Panc1 (cell line): ENCODE measurements at places on chromosomes 7 and 10. TPM values are rescaled to one million over a fixed set of nuclear protein-coding genes. Genes with fewer than 3 reads are reported as not detected.
A peak's percentile ranks its signal among the peaks of the same experiment; 100 is the strongest.

- H3K4me1 ChIP-seq: no peaks in the 10 kb centered on the region
- H3K4me3 ChIP-seq: no peak overlapping the region
- H3K36me3 ChIP-seq: no peaks in the 10 kb centered on the region
- H3K27me3 ChIP-seq: no peaks in the 10 kb centered on the region
- H3K27ac ChIP-seq: no peak overlapping the region
These were observed 99.6 kb downstream of the STRA8 start for GRCh38 chr7:135333200-135333599.

DNA sequence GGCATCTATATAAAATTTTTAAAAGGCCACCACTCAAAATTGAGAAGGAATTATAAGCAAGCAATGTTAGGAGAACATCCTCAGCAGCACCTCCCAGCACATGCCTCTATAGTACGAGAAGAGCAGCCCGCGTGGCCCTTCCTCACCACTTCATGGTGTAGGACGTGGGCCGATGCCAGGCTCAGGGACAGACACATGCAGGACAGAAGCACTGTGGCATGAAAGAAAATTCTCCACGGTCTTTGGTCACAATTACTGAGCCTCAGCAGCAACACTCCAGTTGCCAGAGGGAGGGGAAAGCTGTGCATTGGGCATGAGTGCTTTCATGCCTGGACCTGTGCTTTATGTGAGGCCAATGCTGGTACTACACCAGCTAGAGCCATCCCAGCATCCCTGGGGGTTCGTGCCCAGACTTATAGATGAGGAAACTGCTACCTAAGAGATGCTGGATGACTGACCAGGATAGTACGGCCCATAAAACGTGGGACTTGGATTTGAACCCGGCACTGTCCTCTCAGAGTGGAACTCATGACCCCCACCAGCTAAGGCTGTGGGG lies 164.7 kb downstream of the ADAM12 start:
- H3K27me3 ChIP-seq: no peaks in the 10 kb centered on the region
- no peaks in the 10 kb centered on the region for H3K4me1 ChIP-seq
- no peaks in the 10 kb centered on the region for H3K36me3 ChIP-seq

CYP26A1 gene
- 1.5 TPM for total RNA-seq

DNA sequence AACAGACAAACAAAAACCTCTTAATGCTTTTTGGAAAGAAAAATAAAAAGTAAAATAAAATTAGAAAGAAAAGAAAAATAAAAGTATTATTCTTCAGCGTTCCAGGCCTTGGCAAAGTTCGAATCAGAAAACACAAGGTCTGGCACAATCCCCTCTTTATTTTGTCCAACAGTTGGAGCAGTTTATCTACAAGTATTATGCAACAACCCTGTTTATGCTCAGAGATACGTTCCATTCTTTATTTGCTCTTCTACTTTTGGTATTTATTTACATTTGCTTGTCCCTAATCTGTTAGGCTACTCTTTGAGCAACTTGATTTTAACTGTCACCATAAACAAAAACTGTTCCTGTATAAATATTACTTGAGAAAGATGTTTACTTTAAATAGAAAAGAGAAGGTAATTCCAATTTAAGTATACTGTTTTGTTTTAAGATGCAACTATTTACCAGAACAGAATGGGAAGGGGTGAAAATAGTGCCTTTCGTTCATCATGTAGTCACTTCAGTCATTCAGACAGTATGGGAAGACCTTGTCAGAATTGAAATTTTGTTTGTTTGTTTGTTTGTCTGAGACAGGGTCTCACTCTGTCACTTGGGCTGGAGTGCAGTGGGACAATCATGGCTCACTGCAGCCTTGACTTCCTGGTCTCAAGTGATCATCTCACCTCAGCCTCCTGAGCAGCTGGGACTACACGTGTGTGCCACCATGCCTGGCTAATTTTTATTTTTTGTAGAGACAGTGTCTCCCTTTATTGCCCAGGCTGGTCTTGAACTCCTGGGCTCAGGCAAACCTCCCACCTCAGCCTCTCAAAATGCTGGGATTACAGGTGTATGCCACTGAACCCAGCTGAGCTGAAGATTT lies 5.7 kb downstream of the PDK4 start:
- H3K27me3 ChIP-seq: peaks cover 5% of the 10 kb centered on the region; the same call in 1 of the 2 replicates
- no peak overlapping the region for H3K4me3 ChIP-seq
- DNase-seq: no peak
- no peak overlapping the region for H3K27ac ChIP-seq

- no peak overlapping the region for H3K27ac ChIP-seq
- no peaks in the 10 kb centered on the region for H3K4me1 ChIP-seq
- no peak overlapping the region for H3K4me3 ChIP-seq
- DNase-seq: no peak
- H3K27me3 ChIP-seq: peaks cover 12% of the 10 kb centered on the region
These were observed 132.8 kb downstream of the TCERG1L start for GRCh38 chr10:131178521-131179331.

DNA sequence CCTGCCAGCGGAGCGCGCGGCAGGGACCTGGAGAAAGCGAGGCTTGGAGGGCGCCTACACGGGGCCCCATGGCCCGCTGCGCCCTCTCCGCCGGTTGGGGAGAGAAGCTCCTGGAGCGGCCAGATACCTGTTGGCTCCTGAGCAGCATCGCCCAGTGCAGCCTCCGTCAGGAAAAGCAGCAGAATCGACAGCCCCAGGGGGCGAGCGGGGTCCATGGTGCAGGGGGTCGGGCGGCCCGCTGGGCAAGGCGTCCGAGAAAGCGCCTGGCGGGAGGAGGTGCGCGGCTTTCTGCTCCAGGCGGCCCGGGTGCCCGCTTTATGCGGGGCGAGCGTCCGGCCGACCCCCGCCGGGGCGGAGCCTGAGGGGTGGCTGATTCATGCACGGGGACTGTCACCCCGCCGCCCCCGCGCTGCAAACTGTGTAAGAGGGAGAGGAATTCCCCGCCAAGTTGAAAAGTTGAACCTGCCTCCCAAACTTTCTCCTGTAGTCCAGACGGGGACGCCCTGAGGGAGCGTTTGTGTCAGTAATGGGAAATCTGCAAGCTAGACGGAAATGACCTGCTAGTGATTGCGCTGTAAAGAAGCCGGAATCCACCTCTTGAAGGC lies at the start of gene TFPI2:
TSS of gene TFPI2 (minus strand) at position 290 of the 605 bp plus-strand sequence. CDS start at position 215, 75 bp downstream.
- no peak for DNase-seq
- H3K4me1 ChIP-seq: no peaks in the 10 kb centered on the region
- no peaks in the 10 kb centered on the region for H3K36me3 ChIP-seq
- no peak within 1 kb of the TSS for H3K27ac ChIP-seq
- peak within 1 kb of the TSS; percentile 49 for H3K4me3 ChIP-seq
- H3K27me3 ChIP-seq: peaks cover 4% of the 10 kb centered on the region

DNA sequence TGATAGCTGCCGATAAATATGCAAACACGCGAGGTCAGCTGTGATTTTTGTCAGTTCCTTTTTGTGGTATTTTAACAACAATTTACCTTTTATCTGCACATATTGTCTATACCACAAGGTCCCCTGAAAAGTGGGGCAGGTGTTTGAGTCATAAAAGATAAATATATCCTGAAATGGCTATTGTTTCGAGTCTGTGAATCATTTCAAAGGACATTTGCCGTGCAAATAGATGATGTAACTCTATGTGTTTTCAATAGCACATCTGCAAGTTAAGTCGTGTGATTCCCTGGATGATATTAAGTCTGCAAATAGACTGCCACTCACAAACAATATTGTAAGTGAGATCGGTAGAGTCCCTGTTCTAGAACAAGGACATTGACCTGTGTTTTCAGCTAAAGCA lies 193.0 kb upstream of the PITRM1 start:
- peaks cover 7% of the 10 kb centered on the region for H3K4me1 ChIP-seq
- no peaks in the 10 kb centered on the region for H3K27me3 ChIP-seq
- H3K4me3 ChIP-seq: peak overlapping the region; percentile 57
- peak overlapping the region; percentile 72 for H3K27ac ChIP-seq
- H3K36me3 ChIP-seq: no peaks in the 10 kb centered on the region

DNA sequence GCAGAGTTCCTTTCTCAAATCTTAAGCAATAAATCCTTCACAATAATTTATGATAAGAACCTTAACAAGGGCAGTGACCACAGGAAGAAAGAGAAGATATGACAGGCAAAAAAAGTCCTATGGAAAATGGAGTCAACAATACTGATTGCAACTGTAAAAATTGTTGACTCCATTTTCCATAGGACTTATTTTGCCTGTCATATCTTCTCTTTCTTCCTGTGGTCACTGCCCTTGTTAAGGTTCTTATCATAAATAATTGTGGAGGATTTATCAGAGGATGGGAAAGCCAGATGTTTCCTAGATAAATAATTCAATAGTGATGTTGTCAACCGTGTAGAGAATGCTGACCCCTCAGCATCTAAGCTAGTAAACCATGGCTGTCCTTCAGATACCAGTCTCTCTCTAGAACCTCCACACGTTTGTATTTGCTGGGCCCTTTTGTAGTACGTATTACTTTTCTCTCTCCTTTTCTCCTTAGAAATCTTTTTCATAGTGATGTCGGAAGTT lies 172.6 kb upstream of the BET1 start:
- DNase-seq: no peak
- no peaks in the 10 kb centered on the region for H3K36me3 ChIP-seq
- H3K27ac ChIP-seq: no peak overlapping the region
- no peak overlapping the region for H3K4me3 ChIP-seq
- H3K27me3 ChIP-seq: no peaks in the 10 kb centered on the region
